Activated T-helper 2 cell treated with anti-CD3 and anti-CD28 coated beads, Interferon-gamma antibody, Interleukin-2, Interleukin-4, amounts not matched to agents 10 μg/mL and 5 μg/mL and 100 μg/mL, durations not matched to agents 14 hours and 24 hours and 36 hours (primary cell): ENCODE measurements at places on chromosomes 16 and 17. TPM values are rescaled to one million over a fixed set of nuclear protein-coding genes. Genes with fewer than 3 reads are reported as not detected.

Gene EPOP
- 34.9 TPM in 2 replicates for total RNA-seq

Gene KRTAP2-1
- not detected in 2 replicates for total RNA-seq

DNA sequence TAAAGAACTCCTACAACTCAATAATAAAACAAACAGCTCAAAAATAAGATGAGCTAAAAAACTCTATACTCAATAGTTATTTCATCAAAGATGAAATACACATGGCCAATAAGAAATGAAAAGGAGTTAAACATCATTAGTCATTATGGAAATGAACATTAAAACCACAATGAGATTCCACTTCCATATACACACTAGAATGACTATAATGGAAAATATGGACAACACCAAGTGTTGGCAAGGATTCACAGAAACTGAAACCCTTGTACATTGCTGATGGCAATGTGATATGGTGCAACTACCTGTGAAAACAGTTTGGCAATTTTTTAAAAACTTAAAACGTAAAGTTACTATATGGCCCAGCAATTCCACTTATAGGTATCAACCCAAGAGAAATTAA is 91.4 kb downstream of the GRIN2A start:
- no peak overlapping the region for H3K4me3 ChIP-seq
- no peaks in the 10 kb centered on the region for H3K4me1 ChIP-seq
- H3K27me3 ChIP-seq, result no peaks in the 10 kb centered on the region
- H3K36me3 ChIP-seq, result no peaks in the 10 kb centered on the region

Gene KCNAB3
- 9.9 and 11.3 TPM in 2 replicates for total RNA-seq

GRCh38 chr17:68029512-68030215 is 5.9 kb upstream of the KPNA2 start:
- peaks cover 3% of the 10 kb centered on the region for H3K27me3 ChIP-seq
- no peaks in the 10 kb centered on the region for H3K36me3 ChIP-seq
- no peak for DNase-seq
- no peaks in the 10 kb centered on the region for H3K4me1 ChIP-seq

Gene KRTAP3-2
- not detected in 2 replicates for total RNA-seq

GRCh38 chr17:30995347-30995746 is 24.5 kb downstream of the RNF135 start:
- H3K36me3 ChIP-seq, result peaks cover 30% of the 10 kb centered on the region
- H3K27ac ChIP-seq, result no peak overlapping the region
- no peak for DNase-seq
- H3K27me3 ChIP-seq, result no peaks in the 10 kb centered on the region
- H3K4me1 ChIP-seq, result no peaks in the 10 kb centered on the region
